ENCODE measurements at places on chromosomes 4 and X.

- no peak for DNase-seq
Measured at GRCh38 chr4:111837761-111838160, 307.5 kb upstream of the FAM241A start.

DNA sequence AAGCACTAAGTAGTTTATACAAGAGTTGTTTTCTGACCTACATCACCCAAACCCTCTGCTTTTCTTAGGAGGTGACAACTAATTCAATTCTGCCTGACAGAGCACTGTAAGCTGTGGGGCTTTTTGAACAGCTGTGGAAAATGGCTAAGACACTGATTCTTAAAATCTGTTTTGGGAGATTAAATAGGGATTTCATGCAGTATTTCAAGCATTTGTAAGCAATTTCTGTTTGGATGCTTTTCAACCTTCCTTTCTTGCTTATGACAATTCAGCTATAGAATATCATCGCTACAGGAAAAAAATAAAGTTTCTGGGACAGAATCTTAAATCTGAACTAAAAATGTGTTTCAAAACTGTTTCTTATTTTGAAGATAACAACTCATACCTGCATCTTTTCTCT lies 459.5 kb downstream of the RAPGEF2 start:
- DNase-seq, result no peak

DNA sequence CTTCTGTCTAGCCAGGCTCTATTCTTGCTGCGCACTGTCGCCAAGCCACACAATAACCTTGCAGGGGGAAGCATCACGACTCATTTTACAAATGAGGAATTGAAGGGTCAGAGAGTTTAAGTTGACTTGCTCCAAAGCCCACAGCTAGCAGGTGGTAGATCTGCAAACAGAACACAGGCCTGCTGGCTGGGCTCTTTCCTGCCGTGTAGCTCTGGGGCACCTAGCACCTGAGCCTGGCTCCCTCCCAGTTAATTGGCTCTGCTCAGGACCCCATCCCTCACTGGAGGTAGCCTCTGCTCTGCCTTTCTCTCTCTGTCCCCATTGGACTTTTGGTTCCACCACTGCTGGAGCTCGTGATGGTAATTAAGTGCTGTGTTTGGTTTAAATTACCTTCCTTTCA lies 98.5 kb downstream of the NSUN7 start:
- no peak for DNase-seq

- DNase-seq, result no peak
Measured at GRCh38 chr4:5043579-5043978, 7.7 kb upstream of the STK32B start.
